Renal pelvis (tissue), 12 donors: ENCODE measurements at places on chromosomes 5 and 9. TPM values are rescaled to one million over a fixed set of nuclear protein-coding genes. Genes with fewer than 3 reads are reported as not detected.

The TAF1L gene
- polyA plus RNA-seq, result 0.13 TPM

The ANKRD34B gene
- polyA plus RNA-seq, result 0.26 TPM

The GABRB2 gene
- polyA plus RNA-seq, result 2.1 TPM

The S1PR3 gene
- 45.5 TPM for polyA plus RNA-seq

The VAV2 gene
- 36.6 TPM for polyA plus RNA-seq

The COL15A1 gene
- 24.1 TPM for polyA plus RNA-seq

The PGM5 gene
- polyA plus RNA-seq, result 34.3 TPM

The LMX1B gene
- 22.3 TPM for polyA plus RNA-seq

The PCDH12 gene
- polyA plus RNA-seq, result 15.7 TPM

The BHMT2 gene
- 60.5 TPM for polyA plus RNA-seq

The FRMPD1 gene
- polyA plus RNA-seq, result 1.1 TPM

- DNase-seq, result no peak
These were observed 77.5 kb upstream of the ZNF169 start for GRCh38 chr9:94181408-94182181.

DNA sequence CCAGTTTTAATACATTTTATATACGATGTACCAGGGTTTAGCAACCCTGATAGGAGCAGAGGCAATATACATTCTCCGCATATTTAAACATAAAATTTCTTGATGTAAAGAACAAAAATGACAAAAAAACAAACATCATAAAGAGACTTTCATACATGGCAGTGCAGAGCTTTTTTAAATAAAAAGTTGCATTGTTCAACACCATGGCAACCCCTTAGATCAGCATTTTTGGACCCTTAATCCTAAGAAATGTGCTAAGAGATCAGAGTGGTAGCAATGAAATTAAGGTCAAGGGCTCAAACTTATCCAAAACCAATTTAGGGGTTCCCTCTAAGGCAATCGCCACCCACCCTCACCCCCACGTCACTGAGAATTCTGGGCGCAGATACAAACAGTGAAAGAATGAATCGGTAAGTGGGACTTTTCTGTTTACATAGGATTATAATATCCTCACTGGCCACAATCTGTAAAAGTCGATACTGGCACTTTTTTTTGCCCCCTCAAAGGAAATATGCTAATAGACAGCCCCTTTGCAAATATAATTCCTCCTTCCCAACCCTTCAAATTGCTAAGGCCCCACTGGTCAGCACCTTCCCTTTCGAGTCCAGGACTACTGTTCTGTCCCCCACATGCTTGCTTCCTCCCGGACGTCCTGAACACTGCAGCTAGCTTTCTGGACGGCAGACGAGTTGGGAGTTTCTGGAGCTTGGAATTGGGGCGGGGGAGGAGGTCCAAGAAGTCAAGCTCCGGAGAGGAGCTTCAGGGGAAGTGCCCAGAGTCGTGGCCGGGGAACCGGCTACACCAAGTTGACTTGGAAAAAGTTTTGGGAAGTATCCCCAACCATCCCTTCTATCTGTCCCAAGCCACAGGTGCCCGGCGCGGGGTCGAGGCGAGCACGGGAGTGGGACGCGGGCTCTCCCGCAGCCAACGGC, 2.2 kb downstream of the GAS1 start:
- DNase-seq, result no peak

DNA sequence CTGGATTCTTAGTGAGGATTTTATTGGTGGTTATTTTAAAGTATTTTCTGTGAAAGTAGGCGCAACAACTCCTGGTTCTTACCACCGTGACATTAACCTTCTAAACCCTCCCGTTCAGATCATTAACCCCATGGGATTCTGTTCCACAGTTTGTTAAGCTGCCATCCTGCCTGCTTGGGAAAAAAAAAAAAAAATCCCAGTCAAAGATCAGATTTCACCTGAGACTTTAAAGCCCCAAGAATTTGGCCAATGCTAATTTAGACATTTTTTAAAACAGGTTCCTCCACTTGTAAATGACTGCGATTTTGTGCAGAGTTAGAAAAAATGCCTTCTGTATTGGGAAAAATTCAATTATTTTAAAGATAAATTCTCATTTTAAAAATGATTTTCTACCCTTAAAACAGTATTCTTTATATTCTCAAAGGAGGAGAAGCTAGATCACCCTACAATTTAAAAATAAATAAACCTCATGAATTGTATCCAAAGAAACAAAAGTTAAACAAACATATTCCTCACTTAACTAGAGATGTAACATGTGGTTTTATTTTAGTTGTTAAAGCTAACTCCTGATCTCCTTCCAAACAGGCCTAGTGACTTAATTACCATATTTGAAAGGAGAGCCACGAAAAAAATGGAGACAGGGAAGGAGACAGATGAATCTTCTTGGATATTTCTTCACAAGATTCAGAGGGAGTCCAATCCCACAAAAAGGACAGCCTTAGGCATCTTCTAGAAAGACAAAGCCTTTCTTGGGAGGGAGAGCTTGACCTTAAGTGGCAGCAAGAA, 93.1 kb upstream of the IFNK start:
- peak; percentile 78 for DNase-seq

DNA sequence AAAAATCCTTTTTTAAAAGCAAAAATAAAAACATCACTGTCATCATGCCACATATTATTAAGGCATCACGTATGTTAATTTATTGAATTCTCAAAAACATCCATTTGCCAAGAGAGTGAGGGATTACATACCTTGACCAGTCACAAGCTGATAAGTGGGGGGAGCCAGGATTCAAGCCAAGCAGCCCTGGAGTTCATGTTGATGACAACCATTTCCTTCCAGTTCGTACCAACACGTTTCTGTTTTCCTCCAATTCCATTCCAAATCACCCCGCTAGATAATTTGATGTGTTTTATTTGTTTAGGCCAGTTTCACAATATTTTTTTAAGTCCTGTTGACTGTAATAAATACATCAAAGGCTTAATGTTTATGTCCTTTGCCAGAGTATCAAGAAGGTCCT, 53.0 kb downstream of the SLC1A3 start:
- DNase-seq, result no peak

- no peak for DNase-seq
These were observed 109.9 kb upstream of the CPEB4 start for GRCh38 chr5:173778152-173778782.

DNA sequence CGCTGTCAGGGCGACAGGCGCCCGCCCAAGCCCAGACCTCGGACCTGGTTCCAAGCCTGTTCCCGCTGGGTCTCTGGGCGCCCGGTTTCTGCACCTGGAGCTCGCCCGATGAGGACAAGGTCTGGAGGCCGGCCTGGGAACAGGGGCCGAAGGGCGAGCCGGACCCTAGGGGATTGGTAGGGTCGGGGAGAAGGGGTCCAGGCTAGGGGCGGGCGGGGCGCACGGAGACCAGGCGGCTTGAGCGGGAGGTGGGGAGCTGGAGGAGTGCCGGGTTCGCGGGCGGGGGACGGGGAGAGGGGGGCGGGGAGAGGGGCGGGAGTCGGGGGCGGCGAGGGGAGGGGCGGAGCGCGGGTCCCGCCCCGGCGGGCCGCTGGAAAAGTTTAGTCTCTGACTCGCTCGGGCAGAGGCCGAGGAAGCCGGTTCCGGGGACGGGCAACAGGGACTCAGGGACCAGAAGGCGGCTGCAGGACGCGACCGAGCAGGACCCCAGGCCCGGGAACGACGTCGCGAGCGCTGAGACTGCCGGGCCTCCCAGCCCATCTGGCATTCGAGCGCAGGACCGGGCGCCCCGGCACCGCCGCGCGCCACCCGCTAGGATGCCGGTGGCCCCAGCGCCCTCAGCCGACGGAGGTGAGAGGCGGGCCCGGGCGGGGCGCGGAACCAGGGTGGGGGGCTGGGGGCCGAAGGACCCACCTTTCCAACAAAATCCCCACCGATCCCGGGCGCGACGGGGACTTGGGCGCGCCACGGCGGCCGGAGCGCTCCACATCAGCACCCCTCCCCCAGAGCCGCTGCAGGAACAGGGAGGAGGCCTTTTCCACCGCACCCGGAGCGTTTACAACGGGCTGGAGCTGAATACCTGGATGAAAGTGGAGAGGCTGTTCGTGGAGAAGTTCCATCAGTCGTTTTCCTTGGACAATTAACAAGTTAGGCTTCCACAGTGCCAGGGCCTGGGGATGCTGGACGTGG, at the start of gene S1PR3:
S1PR3 (plus strand) TSS at position 403 of the 969 bp plus-strand sequence. CDS start 9,733 bp downstream, outside the sequence.
- peak; percentile 61 for DNase-seq

- DNase-seq, result no peak
These were observed 22.2 kb upstream of the SLC9A3 start for GRCh38 chr5:546376-546908.

DNA sequence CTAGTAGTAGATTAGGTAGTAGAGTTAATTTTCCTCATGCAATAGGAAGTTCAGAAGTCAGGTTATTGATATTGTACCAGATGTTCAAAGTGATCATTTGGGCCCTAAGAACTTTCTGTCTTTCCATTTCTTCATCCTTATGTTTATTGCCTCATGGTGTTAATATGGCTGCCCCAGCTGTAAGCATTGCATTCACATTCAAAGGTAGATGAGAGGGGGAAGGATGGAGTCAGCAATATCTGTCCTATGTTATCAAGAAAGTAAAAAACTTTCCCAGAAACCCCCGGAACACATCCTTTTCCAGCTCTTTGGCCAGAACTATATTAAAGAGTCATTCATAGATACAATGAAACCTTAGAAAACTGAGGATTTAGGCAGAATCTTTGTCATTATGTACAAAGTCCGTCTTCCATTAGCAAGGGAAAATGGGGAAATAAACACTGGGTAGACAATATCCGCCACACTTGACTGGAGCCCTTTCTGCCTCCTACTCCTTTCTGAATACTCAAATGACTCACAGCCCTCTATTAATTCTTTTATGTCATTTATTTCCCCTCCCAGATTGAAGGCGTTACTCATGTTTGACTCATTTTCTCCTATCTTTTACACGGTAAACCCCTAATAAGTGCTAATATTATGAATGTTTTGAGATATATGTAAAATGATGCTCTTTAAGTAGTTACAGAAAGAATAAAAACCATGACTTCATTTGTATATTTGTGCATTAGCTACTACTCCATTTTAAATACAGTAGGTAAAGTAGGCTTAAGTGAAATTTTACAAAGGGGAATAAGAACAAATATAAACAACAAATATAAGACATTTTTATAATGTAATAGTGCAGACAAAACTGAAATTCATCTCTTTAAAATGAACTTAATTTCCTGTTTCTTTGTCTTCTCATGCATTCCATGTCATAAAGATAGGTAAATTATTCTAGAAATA, 127.6 kb downstream of the SLF1 start:
- no peak for DNase-seq

GRCh38 chr9:134643222-134643671, 1.6 kb downstream of the COL5A1 start:
- DNase-seq, result no peak

GRCh38 chr5:79263290-79263689, 27.4 kb downstream of the JMY start:
- no peak for DNase-seq

DNA sequence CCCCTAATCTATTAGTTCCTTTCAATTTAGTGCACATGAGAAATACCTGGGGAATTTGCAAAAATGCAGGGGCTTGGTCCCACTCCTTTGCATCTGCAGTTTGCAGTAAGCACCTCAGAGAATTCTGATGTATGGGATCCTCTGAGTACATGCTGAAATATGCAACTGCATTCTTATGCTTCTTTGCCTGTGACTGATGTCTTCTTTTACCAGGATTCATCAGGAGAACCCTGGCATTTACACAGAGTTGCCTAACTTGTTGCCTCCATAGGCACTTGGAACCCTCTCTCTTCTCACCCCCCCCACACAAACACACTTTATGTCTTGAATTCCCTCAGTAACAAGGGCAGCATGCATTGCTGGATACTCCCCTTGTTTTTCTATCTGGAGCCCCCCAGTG, 173.1 kb downstream of the KDM4C start:
- DNase-seq, result no peak

GRCh38 chr5:66113160-66113559, 30.9 kb upstream of the SREK1 start:
- DNase-seq, result no peak
